ENCODE measurements at places on chromosomes 1 and 21.
A peak's percentile ranks its signal among the peaks of the same experiment; 100 is the strongest.

- DNase-seq, result no peak
Observed at GRCh38 chr1:222373216-222373615, 174.7 kb downstream of the HHIPL2 start.

- DNase-seq, result no peak
Observed at GRCh38 chr21:34886240-34887104, 162.6 kb downstream of the RUNX1 start.

- DNase-seq, result peak; percentile 84
Observed at GRCh38 chr1:156927215-156928042, 7.0 kb downstream of the LRRC71 start.

DNA sequence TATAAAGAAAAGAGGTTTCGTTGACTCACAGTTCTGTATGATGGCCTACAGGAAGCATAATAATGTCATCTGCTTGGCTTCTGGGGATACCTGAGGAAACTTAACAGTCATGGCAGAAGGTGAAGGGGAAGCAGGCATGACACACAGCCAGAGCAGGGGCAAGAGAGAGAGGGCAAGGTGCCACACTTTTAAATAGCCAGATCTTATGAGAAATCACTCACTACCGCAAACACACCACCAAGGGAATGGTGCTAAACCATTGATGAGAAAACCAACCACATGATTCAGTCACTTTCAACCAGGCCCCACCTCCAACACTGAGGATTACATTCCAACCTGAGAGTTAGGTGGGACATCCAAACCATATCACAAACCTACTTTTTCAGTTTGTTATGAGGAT is 245.9 kb upstream of the SGIP1 start:
- DNase-seq, result no peak

DNA sequence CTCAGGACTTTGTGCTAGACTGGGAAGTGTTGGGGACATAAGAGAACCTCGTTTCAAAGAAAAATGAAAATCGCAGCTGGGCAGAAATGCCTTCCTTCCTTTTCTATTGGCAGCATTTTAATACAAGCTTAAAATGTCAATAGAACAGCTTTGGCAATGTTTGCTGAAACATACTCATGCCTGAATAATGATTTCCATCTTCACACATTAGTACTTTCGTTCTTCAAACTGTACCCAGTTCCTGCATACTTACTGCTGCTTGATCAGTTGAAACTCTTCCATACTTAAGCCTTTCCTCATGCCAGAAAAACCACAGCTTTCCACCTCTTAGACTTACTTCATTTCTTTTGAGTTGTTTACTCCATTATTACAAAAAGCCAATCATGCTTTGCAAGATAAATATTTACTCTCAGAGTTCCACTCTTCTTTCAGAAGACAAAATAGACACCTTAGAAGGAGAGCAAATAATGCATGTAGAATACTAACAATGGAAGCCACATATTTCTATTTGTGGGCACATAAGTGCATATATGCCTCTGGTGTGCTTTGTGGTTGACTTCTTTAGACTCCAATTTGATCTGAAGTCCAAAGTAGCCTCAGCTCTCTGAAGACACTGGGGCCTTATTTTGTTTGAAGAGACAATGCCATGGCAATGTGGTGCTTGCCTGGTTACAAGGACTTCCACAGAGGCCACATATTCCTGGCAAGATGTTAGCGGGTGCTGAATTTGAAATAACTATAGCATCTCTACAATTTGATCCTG is 22.7 kb upstream of the CD55 start:
- no peak for DNase-seq

- peak; percentile 57 for DNase-seq
Observed at GRCh38 chr1:200891774-200892157, 2.9 kb upstream of the INAVA start.

DNA sequence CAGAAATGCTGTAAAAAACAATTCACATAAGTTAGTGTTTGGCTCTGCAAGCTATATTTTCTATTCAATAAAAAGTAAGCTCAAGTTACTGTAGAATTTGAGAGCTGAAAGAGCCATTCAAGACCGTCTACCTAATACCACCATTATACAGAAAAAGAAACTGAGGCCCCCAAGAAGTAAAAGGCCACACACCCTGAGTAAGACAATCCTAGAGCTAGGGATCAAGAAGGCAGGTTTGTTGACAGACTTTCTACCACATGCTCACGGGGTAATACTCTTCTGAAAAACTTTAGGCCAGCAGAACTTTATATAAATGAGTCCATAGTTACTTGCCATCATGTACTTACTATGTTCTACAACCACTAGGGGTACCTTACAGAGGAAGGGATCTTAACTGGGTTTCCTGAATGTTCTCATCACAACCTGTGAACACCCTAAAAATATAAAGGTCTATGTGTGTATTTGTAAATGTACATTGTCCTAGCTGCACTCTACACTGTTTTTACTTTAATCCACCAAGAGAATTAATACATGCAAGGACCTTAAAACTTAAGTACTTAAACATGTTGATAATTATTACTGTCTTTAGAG is 2.7 kb downstream of the PSMG1 start:
- DNase-seq, result no peak

DNA sequence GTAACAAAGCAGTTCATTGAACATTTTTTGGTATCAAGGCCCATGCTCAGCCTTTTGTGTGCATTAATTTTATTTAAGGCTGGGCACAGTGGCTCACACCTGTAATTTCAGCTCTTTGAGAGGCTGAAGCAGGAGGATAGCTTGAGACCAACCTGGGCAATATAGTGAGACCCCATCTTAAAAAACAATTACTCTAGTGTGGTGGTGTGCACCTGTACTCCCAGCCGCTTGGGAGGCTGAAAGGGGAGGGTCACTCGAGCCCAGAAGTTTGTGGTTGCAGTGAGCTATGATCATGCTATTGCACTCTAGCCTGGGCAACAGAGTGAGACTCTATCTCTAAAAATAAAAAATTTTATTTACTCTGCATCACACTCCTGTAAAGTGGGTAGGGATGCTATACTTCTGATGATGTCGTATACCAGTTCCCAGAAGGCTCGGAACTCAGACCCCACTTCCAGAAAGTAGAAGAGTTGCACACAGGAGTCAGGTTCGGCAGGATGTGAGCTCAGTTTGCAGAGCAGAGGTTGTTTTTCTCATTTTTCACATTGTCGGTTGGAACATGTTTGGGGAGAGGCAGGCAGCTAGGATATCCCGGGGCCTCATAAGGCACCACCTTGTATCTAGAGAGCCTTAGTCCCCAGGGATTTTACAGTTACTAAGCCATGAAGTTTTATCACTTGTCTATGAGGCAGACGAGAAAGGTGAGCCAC is 144.6 kb downstream of the GALNT2 start:
- DNase-seq, result no peak

DNA sequence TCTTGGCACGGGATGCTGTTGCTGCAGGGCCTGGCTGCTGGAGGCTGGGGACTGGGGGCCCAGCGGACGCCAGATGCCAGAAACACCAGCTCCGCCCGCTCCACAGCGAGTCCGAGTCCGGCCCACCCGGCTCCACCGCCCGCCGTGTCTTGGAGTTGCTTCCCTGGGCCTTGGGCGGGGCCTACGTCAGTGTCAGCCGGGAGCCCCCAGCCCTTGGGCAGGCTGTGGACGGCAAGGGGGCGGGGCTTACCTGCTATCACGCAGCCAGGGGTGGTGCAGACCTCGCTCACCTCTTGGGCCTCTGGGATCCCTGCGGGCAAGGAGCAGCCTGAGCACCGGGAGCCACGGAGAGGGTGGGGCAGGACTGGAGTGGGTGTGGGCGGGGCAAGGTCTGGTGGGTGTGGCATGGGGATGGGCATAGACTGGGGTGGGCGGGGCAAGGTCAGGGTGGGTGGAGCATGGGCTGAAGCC is 21.8 kb downstream of the MMEL1 start:
- DNase-seq, result peak; percentile 67

DNA sequence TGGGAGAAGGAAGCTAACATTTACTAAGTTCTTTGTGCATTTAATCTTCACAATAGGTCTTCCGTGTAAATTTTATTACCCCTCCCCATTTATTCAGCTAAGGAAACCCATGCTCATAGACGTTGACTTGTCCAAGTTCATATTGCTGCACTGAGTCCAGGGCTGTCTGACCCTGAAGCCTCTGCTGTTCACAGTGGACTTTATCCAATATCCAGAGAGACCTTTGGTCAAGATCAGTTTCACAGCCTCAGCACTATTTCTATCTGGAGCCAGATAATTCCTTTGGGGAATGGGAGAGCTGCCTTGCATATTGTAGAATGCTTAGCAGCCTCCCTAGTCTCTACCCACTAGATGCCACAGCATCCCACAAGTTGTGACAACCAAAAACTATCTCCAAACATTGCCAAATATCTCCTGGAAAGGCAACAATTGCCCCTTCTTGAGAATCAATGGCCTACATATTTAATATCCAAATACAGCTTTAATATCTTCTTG is 26.4 kb downstream of the ILDR2 start:
- no peak for DNase-seq

DNA sequence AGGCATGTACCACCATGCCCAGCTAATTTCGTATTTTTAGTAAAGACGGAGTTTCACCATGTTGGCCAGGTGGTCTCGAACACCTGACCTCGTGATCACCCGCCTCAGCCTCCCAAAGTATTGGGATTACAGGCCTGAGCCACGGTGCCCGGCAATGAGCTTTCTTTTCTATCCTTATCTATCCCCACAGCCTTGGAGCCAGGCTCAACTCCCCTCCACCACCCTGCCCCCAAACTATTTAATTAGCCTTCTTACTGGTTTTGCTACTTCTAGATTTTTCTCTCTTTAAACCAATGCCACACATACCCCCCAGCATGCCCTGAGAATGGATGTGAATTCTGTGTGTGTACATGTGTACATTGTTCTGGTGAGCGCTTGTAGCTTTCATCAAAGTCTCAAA is 5.7 kb upstream of the VANGL2 start:
- DNase-seq, result peak; percentile 36

- DNase-seq, result no peak
Observed at GRCh38 chr1:114159941-114160340, 6.3 kb upstream of the SYT6 start.

- DNase-seq, result no peak
Observed at GRCh38 chr1:167656657-167657056, 26.6 kb downstream of the RCSD1 start.

DNA sequence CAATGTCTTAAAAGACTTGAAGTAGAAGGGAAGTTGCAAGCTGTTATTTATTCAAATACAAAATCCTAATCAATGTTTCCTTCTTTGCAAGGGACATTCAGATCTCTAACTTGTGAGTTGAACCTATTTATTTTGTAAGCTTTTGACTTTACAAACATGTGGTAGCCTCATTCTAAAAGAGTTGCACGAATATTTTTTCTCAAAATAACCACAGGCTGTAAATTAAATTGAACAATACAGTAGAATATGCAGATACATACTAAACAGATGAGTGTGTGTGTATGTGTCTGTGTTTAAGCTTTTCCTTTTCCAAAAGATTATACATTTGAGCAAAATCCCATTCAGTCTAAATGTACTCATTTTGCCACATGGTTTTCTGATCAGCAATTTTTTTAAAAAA is 4.8 kb upstream of the DYNLT5 start:
- DNase-seq, result no peak

DNA sequence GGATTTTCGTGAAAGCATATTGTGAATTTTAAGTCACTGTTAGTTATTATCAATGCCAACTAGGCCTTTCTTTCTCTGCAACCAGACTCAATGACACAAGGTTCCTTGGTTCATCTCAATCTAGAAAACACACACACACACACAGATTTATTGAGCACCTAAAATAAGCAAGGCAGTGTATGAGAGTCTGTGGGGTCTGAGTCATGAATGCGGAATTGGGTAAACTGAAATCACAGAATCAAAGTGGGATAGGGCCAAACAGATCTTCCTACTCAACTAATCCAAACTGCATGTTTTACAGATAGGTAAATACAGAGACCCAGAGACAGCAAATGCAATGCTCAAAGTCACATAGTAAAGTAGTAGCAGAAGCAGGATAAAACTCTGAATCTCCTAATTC is 48.5 kb upstream of the NRDC start:
- no peak for DNase-seq

DNA sequence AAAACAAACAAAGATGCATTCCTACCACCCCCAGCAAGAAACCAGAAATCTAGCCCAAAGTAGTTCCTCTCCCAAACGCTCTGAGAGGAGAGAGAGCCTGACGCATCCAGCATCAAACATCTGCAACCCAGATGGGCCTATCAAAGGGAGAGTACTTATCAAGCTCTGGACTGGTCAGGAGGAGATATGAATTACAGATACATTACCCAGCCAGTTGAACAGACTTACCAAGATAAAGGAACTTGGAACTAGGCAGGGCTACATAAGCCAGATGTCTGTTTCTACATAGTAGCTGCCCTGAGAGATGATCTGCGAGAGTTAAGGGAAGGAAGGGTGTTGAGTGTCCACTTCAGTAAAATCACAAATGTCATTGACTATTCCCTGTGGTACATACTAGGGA is 138.4 kb downstream of the PAPPA2 start:
- no peak for DNase-seq
